ENCODE measurements at places on chromosomes 7 and 10.

- no peak for DNase-seq
Observed at GRCh38 chr10:113443141-113443925, 109.5 kb upstream of the HABP2 start.

DNA sequence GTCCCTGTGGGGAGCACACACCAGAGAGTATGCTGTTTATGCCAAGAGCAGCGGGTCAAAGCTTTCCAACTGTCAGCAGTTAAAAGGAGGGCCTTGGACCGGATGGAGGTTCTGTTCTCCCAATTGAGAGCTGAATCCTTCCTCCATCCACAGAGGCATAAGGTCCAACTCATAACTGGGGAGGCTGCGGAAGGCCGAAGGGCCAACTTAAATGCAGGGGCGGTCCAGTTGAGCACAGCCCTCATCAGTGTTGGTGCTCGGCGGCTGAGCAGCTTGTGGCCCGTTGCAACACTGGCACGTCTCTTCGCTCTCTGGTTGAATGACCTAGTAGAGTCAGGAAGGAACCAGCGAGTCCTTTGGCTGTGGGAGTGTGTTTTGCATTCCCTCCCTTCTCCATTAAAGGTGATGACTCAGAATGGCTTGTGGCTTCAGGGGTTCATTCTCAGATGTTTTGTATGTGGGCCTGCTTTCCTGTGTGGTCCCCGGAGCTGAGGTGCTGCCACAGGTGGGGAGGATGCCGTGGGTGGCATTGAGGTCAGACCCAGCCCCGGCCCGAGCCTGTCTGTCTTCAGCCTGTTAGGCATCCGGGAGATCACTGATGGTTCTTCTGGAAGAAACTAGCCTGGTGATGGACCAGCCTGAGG lies 44.8 kb upstream of the DMBT1 start:
- no peak for DNase-seq

DNA sequence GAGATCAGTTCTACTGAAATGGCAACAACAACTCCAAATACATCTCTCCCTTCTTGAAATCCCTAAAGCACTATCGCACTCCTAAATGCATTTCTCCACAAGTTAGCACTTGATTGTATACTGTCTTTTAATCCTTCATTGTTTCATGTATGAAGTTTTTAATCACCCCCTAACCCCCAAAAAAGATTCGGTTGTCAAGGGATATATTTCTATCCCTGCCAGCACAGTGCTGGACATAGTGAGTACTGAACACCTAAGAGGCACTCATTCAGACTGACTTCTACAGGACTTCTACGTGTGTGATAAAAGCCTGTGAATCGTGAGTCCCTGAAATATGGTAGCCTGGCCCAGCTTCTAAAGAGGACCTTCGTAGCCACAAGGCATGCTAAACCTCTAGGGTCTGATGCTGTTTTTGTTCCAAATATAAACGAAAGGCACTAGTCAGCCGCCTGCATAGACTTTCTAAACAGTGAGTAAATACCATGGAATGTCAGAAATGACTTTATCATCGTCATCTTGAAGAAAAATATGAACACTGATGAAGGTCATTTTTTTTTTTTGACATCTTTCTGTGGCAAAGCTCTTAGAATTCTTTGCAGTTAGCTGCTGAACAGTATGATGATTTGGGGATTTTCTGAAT lies 14.6 kb upstream of the ZSCAN21 start:
- DNase-seq, result no peak

DNA sequence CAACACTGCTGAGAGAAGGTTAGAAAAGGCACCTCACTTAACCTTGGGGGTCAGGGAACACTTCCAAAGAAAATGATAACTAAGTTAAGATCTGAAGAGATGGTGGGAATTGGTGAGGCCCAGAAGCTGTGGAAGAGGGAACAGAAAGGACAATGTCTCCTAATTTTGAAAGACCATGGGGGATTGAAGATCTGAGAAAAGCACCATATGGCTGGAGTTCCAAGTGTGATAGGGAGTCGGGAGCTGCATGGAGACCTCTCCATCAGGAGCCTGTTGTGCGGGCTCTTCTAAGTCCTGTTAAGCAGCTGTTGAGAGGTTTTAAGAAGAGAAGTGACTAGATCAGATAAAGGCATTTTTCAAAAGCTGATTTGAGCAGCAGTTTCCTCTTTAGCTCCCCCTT lies 254.3 kb downstream of the CDK14 start:
- no peak for DNase-seq

DNA sequence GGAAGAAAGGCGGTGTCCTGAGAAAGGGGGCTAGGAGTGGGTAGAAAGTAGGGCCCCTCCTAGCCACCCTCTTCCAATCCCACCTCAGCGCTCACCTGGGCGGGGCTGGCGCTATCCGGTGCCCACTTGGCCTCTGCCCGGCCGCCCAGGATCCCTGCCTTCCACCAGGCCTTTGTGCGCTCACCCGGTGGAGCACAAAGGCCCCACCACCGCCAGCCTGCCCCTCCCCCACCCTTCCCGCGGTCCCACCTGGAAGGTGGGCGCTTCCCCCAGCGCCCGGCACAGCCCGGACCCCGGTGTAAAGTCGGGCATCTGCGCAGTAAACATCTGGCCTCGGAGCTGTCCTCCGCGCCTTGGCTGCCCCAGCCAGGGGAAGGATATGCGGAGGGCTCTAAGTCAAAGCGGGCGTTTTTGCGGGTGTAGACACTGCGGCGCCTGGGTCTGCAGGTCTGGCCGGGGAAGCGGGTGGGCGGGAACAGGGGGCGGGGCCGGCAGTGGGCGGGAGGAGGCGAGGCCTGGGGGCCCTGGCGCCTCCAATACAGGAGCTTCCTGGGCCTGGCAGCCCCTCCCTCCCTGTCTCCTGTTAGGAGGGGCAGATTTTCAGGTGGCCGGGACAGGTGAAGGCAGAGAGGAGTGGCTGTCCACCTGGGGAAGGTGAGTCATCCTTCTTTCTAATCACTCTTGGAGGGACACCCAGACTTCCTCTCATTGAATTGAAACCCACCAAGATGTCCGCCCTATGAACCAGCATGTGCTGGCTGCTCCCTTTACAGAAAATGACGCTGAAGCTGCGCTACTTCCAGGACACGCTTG lies 49.3 kb downstream of the PNLIPRP2 start:
- DNase-seq, result no peak

- no peak for DNase-seq
Observed at GRCh38 chr10:27450225-27450624, 53.9 kb upstream of the RAB18 start.

DNA sequence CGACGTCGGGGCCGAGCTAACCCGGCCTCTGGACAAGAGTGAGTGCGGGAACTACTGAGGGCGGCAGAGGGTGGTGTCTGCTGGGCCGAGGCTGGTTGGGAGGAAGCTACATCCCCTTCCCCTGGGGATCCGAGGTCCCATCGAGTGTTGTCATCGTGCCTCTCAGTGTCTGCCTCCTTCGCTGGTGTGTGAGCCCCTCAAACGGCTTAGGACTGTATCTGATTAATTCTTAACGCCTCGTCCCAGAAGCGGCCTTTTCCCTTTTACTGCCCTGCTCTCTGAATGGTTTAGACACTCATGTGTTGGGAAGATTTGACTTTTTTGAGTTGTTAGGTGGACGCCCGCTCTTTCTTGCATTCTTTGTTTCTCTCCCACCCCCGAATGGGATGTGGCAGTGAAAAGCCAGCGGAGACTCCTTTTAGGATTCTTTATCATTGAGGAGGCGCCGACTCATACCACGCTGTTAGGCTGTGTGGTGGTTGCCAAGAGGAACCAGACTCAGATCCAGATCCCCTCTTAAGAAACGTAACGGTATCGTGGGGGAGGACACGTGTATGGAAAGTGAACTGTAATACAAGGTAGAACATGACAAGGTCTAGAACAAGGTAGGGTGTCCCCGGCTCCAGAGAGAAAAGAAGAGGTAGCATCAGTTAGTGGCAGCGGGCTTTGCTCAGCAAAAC lies 631 bp downstream of the SUPV3L1 start:
- no peak for DNase-seq

GRCh38 chr10:82796510-82796909 lies 921.5 kb downstream of the NRG3 start:
- no peak for DNase-seq

- no peak for DNase-seq
Observed at GRCh38 chr7:3267966-3268690, 32.9 kb upstream of the SDK1 start.

GRCh38 chr10:97821308-97822038 lies 28.2 kb upstream of the GOLGA7B start:
- DNase-seq, result no peak

GRCh38 chr7:70317356-70317755 lies 719.1 kb downstream of the AUTS2 start:
- no peak for DNase-seq

DNA sequence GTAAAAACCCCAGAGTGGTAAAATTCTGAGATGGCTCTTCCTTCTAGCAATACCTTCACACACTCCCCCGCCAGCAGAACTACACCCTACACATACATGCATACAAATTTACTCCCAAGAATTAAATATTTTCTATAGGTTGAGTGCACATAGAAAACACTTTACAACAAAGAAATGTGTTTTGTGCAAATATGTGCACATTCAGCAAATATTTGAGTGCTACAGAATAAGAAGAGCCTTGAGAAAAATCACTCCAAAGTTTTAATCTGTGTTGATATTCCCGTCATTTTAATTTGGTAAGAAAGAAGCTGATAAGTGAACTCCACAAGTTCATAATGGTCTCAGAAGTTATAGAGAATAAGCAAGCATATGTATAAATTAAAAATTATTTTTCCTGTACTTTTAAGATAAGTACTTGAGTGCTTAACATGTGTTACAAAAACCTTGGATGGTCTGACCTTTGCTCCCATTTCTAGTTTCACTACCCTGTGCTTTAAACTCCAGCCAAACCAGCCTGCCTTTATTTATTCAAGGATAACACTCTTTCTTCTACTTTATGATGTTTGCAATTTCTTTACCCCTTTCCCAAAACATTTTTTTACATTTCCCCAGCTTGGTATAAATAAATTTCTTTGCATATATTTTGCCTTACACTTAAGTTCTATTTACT lies 733.5 kb upstream of the LRRTM3 start:
- no peak for DNase-seq

- DNase-seq, result no peak
Observed at GRCh38 chr10:69871074-69871473, 69.4 kb downstream of the COL13A1 start.

DNA sequence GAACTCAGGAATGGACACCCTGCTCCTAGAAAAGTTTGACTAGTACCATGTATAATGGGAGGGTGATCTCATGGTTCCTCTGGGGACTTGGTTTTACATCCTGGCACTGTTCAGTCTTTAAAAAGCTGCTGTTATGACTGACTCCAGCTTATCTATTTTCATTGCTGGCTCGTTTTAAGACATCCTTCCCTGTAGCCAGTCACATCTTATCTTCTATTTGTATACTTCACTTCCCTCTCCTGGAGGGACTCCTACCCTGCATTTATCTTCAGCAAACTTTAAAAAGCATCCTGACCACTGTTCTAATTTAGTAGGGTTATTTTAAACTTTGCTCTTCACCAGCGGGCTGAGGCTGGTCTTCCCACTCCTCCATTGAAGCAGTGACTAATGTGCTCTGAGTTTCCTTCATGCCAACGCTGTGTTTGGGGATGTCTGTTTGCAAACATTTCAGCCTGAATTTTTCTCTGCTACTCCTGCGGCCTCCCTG lies 72.9 kb upstream of the ARMC3 start:
- no peak for DNase-seq

DNA sequence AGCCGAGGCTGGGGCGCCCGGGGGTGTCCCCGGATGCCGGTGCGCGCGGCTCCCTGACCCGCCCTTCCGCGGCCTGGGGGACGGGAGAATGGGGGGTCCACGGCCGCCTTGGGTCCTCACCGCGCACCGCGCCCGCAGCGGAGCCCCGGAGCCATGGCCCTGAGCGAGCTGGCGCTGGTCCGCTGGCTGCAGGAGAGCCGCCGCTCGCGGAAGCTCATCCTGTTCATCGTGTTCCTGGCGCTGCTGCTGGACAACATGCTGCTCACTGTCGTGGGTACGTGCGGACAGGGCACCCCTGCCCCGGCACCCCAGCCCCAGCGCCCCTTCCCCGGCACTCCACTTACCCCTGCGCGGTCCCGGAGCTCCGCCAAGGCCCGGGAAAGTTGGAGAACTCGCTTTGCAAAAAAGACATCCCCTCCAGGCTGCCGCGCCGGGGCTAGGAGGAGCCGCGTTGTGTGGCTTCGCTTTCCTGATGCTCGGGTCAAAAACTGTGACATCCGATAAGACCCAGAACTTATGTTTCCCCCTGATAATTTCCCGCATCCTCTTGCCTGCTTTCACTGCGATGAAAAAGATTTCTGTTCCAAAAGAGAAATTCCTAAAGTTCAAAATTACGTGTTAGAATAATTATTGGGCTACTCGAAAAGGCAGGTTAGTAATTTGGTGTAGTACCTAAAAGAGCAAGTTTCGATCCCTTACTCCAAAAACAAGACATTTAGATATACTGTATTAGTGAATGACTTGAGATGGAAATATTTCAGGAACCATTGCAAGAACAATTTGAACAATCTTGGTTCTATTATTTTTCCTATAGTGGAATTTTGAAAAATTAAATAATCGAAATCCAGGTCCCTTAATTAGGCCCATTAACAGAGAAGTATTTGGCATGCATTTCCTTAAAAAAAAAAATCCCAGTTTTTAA lies 888 bp downstream of the SLC18A2 start:
- no peak for DNase-seq

DNA sequence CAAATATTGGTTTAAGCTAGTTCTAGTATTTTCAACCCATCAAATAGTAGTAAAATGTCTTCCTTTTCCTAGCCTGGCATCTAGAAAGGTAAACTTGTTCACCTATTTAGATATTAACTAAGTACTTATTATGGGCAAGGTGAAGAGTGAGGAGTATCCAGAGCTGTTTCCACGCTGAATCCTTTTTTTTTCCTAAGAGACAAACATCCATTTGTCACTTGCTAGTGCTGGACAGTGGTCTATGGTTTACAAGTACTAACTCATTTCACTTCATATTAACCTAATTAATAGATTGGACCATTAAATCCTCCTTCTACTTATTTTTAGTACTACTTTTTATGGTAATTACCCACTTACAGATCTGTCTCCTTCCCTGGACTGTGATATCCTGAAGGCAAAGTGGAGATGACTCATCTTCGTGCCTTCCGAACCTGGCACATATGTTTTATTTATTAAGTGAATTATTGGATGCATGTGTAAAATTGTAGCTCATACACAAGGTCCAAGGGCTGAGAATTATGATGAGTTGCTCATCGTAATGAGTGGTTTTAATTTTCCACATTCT lies 159.6 kb upstream of the IGFBP3 start:
- DNase-seq, result no peak

DNA sequence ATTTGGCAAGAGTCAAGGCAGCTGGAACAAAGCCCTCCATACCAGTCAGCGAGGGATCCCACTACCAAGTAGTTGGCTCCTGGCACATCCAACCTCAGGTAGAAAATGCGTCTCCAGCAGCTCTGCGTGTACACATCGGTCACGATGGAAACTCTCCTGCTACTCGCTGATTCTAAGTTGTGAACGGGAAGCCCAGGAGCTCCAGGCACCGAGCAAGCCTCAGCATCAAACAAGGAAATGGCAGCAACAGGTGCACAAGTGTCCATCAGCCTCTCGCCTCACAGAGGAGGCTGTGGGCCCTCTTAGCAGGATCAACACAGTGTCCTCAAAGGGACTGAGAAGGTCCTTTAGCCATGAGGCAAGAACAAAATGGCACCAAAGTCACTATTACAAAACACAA lies 127.0 kb downstream of the TCERG1L start:
- DNase-seq, result no peak

- DNase-seq, result no peak
Observed at GRCh38 chr7:129240119-129240820, 15.4 kb downstream of the AHCYL2 start.
